Tongue (tissue), 3 donors: ENCODE measurements at places on chromosomes 2 and 18.

DNA sequence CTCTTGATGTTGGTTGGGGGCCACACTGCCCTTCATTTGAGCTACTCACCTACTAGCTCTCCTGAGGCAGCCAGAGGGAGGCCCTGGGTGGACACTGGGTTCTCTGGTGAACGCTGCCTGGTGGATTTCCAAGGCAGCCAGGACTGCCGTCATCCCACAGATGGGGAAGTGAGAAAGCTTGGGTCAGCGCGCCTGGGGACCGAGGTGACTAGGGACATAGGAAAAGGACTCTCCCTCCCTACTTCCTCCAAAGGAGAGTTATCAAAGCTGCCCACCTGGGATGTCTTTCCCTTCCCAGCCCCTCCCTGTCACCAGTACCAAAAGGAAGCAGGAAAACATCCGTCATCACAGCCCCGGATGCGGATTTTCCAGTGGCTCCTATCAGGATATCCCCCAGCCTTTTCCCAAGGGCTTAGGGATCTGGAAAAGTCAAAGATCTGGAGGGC lies 3.8 kb upstream of the SEMA4C start:
- DNase-seq = no peak

DNA sequence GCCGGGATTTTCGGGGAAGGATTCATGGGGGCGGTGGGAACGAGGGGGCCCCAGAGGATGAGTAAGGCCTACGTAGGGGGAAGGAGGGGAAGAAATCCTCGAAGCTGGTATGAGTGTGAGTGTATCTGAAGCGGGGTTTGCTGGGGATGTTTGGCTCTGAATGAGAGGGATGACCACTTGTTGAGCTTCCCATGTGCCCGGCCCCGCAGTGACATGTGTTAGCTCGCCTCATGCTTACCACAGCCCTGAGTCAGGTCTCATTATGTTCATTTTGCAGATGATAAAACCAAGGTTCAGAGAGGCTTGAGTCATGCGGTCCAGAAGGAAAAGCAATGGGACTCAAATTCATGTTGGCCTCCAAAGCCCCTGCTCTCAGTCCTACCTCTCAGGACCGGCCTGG lies 214.7 kb downstream of the BCL2 start:
- no peak for DNase-seq

DNA sequence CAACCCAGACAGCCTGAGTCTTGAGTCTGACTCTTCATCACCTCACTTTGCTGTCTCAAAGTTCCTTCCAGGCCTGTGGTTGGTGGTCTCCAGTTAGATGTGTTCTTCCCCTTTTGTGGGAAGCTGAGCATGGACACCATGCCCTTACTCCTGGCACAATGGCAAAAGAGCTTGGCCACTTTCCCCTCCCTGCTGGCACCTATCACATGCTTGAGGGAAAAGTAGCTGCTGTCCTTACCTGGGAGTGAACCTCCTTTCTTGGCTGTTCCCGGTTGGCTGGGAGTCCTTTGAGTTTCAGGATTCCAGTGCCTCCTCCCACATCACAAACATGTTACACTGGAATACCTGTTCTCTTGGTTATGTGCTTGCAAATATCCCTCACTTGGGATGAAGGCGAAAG lies 97.8 kb downstream of the GATA6 start:
- no peak for DNase-seq

GRCh38 chr2:239949075-239949474 lies 76.1 kb downstream of the NDUFA10 start:
- no peak for DNase-seq

DNA sequence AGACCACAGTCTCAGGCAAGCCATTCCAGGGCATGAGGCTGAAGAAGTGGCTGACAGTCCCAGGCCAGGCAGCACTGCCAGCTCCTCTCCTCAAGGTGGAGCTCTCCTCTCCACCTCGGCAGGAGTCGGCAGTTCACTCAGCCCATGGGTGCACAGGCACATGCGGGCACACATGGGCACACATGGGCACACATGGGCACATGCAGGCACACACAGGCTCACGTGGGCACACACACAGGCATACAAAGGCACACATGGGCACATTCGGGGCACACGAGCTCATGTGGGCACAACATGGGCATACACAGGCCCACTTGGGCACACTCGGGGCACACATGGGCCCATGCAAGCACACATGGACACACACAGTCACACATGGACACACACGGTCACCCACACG lies 65.3 kb upstream of the TAF1B start:
- no peak for DNase-seq

GRCh38 chr2:60071490-60071831 lies 482.0 kb downstream of the BCL11A start:
- no peak for DNase-seq

DNA sequence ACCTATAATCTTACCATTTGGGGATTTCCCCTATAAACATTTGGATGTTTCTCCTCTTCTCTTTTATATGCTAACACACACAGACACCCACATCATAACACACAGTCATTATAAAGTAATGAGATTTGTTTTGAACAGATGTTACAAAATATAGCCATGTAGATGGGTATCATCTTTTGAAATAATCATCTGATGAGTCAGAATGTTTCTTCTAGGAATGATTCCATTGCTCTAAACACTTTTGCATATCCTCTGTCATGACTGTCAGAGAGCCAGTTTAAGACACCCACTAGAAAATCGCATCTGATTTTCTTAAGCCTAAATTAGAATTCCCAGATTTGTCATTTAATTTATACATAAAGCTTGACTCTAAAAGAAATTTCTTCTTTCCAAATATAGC lies 442.6 kb downstream of the CMPK2 start:
- no peak for DNase-seq

- no peak for DNase-seq
Observed at GRCh38 chr2:66576311-66576560, 141.3 kb downstream of the MEIS1 start.

GRCh38 chr2:211216221-211216620 lies 659.8 kb downstream of the CPS1 start:
- no peak for DNase-seq

GRCh38 chr18:78673516-78674321 lies 305.9 kb upstream of the SALL3 start:
- DNase-seq = no peak

GRCh38 chr2:130355172-130355577 lies 681 bp upstream of the PTPN18 start:
- no peak for DNase-seq

GRCh38 chr2:240922982-240923537 lies 16.9 kb downstream of the CROCC2 start:
- no peak for DNase-seq

DNA sequence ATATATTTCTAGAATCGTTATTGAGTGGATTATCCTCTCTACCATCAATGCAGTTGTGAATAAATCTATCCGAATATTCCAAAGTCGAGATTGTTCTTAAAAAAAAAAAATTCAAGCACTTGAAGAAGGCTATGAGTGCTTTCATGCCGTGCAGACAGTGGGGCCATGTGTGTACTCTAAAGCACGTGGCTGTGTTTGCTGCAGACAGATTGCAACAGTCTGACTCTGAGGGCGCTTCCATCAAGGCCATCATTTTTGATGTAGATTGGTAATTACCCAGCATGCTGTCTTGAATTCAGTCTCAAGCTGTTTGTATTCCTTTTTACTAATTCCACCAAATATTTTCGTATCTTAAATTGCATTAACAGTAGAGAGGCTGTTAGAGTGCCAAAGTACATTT lies 325.9 kb upstream of the LINC00305 start:
- DNase-seq = no peak

DNA sequence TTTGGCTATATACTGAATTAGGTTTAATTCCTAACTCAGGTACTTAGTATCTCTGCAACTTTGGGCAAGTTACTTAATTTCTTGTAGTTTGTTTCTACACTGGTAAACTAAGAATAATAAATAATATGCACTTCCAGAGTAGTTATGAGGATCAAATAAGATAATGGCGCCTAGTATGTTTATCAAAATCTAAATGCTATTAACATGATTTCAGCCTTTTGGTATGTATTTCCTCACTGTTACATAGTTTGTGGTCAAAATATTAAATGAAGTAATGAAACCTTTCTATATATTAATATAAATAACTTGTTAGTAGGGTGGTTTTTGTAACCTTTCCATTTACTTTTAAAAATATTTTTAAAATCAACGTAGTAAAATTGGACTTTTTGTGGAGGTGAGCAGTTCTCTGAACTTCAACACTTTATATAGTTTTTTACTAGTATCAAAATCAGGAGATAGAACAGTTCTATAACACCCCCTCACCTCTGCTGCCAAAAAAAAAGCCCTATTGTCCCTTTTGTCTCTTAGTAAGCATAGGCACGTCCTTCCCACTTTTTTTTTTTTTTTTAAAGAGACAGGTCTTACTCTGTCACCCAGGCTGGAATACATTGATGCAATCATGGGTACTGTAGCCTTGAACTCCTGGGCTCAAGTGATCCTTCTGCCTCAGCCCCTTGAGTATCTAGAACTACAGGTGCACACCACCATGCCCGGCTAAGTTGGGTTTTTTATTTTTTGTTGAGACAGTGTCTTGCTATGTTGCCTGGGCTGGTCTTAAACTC lies 44.8 kb downstream of the RAB3GAP1 start:
- DNase-seq = no peak

DNA sequence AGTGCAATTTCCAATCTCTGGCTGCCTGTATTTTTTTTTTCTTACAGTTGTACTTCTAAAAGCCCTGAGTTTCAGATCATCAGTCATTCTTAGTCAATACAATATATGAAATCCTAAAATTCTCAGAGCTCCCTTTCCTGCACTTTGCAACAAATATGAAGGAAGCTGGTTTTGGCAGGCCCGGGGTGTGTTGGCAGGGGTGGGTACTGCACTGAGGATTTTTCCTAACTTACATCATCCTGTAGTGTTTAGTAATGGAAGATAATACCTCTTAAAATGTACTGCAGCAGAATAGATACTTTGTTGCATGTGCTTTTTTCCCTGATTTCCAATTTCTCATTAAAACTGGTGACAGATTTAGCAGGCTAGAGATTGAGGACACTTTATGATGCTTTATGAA lies 374.6 kb downstream of the PTH2R start:
- DNase-seq = no peak

DNA sequence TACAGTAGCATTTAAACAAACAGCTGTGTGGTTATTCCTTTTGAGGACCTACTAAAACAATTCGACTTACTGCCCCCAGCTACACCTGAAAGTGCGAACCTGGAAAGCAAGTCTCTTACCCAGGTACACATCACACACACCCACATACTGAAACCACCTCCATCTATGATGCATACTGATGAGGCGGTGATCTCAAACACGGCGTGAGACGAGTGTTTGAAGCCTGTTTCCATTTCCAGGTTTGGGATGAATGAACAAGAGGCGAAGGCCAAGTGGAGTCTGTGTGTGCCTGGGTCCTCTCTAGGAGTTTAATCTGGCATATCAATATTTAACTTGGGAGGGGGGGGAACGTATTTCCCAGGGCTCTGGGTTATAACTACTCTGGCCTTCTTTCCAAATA lies 1.6 kb downstream of the TMEM185B start:
- DNase-seq = no peak
